CD4-positive, alpha-beta T cell treated with Interleukin-15 for 4 hours (primary cell): ENCODE measurements at places on chromosomes 5 and 9.

- no peak for DNase-seq
Observed at GRCh38 chr9:85521371-85522197, 220.2 kb downstream of the AGTPBP1 start.

DNA sequence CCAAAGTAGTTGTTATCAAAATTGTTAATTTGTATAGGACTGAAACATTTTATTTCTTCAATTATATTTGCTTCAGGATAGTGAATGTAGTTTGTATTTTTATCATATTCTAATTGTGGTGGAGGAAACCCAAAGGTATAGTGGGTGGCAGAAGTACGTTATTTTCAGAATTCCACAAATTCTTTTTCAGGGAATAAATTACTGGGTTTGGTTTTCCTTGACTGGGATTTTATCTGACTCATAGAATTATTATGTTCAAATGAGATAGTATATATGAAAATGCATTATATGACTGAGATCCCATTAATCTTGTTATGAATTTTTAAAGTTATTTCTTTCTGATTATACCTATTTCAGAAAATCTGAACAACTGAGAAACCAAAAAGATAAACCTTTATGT, 73.7 kb downstream of the VPS13A start:
- no peak for DNase-seq

- no peak for DNase-seq
Observed at GRCh38 chr5:86038566-86038965, 579.2 kb upstream of the COX7C start.

- DNase-seq, result no peak
Observed at GRCh38 chr5:109826426-109826825, 136.7 kb downstream of the MAN2A1 start.

- no peak for DNase-seq
Observed at GRCh38 chr5:172717481-172718195, 53.4 kb downstream of the DUSP1 start.

DNA sequence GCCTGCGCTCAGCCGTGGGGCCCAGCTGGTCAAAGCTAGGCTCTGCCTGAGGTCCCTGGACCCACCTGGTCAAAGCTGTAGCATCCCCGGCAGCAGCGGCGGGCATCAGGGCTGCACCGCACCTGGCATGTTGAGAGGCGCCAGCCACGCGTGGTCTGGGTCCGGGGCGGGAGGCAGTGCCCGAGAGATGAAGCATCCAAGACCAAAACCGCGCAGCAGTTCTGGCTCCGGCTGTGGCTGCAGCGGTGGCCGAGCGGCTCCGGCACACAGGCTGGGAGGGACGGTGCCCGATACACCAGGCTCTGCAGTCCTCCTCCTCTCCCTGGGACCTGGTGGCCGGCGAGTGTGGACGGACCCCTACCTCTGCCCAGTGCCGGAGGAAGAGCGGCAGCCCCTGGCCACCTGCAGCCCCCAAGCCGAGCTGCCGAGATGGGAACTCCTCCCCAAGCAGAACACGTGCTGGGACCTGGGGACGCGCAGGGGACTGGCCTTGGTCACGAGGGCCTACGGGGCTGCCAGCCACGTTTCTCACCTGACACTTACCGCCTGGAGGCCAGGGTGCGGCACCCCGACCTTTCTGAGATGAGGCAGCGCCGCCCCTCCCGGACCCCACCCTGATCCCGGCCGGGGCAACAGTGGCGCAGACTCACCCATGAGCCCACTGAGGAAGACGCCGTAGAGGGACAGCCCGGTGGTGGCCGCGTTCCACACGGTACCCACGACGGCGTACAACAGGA, 33.0 kb downstream of the SLC9A3 start:
- DNase-seq, result no peak

DNA sequence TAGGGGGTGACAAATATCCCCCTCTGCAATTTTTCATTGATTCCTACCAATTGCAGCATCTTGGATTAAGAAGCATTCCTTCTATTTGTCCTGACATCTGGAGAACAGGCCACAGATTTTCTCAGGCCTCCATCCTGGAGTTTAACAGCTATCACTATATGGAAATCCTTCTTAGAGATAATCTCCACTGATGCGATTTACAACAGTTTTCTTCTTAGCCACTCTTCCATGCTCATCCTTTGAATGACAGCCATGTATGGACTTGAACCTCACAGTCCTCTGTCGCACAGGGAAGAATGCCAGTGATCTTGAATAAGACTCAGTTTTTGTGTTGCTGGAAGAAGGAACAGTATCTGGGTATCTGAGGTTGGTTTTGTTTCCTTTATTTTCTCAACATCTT, 73.2 kb downstream of the PGM5 start:
- DNase-seq, result no peak

DNA sequence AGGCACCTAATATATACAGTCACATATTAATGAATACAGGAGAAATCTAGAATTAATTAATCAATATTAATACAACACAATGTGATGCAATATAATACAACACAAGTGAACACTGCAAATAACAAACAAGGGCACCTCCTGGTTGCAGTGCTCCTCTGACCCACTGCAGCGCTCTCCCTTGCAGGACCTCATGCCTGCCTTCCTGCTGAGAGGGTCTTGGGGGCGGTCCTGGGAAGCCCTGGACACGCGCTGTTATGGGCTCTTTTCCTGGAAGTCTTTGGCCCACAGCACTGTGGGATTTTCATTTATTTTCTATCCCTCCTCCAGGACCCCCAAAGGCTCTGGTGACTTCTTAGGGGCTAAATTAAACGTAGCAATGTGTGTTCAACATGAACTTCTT, 485.8 kb downstream of the IRX1 start:
- DNase-seq, result no peak

- no peak for DNase-seq
Observed at GRCh38 chr9:31486630-31487029, 897.8 kb upstream of the ACO1 start.

GRCh38 chr5:15255576-15255975, 244.4 kb upstream of the FBXL7 start:
- no peak for DNase-seq

- no peak for DNase-seq
Observed at GRCh38 chr5:163893281-163893680, 387.9 kb downstream of the MAT2B start.

DNA sequence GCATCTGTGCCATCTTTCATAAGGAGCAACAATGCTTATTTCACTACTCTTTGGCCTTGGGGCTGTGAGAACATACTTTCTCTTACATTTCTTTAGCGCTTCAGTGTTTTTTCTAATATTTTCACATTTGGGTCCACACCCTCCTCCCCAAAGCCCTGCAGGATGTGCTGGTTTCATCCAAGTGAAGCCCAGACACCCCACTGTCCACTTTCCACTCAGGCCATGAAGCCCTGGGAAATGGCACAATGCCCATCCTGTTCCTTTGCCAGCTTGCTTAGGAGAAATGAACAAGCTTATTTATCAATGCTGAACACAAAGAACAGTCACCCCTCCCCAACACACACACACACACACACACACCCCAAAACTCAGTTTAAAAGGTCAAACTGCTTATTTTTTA, 17.3 kb upstream of the TMOD1 start:
- no peak for DNase-seq

DNA sequence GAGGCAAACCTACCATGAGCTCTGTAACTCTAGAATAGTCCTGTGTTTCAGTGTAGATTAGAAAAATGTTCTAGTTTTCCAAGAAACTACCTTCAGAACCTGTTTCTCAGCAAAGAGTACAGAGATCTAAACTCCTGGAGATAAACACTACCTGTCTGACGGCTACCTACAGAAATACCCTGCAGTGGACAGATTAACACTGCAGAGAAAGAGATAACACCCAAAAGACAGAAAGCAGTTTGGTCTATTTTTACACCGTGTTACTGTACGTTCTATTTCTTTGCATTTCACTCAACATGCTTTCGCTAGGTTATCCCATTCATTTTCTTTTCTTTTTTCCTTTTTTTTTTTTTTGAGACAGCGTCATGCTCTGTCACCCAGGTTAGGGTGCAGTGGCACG, 11.6 kb downstream of the SCAI start:
- DNase-seq, result no peak

- no peak for DNase-seq
Observed at GRCh38 chr5:83099445-83099844, 22.1 kb downstream of the XRCC4 start.

DNA sequence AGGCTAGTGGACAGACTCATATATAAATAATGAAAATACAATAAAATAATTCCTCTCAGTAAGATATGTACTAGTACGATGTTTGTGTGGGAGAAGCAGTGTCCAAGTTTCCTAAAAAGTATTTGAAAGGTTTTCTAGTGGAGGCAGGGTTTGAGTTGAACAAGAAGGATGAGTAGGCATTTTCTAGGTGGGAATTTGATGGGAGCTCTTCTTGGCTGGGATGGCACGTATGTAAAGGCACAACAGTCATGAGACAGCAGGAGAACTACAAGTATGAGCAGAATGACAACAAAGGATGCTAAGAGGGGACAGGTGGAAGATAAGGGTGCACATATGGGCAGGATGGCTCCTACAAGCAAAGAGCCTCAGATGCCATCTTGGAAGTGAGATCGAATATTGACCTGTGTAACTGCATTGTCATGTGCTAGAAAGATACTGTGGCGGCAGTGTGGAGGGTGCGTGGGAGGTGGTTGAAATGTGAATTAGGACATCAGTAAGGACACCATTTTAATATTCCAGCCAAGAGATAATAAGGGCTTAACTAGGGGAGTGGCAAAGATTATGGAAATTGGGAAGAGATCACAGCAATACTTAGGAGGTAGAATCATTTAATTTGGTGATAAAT, 135.8 kb downstream of the RPS23 start:
- no peak for DNase-seq

GRCh38 chr9:107807183-107807582, 317.6 kb upstream of the KLF4 start:
- no peak for DNase-seq
